ENCODE measurements at places on chromosomes 12 and 14.
A peak's percentile ranks its signal among the peaks of the same experiment; 100 is the strongest.

DNA sequence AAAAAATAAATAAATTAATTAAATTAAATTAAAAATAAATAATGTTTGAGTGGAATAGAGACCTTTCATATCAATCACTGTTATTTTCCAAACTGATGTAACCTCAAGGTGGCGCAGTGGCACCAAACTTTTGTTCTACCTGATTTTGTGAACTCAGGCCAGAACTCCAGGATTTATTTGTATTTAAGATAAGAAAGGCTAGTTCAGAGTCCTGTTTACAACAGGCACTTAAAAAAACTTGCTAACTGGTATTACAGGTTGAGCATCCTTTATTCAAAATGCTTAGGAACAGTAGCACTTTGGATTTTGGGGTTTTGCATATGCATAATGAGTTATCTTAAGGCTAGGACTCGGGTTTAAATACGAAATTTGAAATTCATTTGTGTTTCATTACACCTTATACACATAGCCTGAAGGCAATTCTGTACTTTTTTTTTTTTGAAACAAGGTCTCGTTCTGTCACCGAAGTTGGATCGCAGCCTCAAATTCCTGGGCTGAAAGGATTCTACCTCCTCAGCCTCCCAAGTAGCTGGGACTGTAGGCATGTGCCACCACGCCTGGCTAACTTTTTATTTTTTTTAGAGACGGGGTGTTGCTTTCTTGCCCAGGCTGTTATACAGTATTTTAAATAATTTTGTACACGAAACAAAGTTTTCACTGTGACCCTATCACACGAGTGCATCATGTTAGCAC is 32.4 kb downstream of the YY1 start:
- peak; percentile 37 for DNase-seq

DNA sequence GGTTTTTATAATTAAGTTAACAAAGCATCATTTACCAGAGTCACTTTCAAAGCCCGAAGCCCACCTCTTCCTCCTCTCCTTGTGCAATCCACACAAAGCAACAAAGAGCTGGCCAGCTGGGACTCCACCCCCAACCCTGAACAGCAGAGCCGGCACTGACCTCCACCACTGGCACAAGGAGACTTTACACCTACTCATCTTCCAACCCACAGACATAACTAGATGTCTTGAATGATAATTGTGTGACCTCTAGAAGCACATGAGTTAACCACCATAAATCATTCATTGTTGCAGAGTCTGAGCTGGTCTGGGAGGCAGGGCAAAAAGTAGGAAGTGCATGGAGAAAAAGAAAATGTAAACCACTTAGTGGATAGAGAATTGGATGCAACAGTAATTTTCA is 72.2 kb downstream of the ST8SIA1 start:
- DNase-seq, result no peak

DNA sequence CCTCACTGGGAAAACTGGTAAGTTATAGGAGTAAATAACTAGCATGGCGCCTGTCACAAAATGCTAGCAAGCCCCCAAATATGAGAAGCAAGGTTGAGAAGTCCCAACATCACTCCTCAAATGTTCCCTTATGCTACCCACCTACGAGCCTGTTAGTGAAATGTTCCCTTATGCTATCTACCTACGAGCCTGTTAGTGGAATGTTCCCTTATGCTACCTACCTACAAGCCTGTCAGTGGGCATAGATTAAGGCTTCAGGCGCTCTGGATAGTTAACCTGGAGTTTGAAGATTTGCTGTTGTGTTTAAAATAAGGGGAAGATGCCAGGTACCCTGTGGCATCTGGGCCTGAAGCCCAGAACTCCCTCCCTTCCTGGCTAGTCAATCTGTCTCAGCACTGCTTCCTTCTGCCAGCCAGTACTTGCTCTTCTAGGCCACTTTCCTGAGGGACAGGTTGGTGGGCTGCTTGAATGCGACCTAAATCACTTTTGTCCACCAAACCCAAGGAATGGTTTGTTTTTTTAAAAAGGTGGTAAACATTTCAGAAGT is 67.1 kb upstream of the SINHCAF start:
- DNase-seq, result no peak

DNA sequence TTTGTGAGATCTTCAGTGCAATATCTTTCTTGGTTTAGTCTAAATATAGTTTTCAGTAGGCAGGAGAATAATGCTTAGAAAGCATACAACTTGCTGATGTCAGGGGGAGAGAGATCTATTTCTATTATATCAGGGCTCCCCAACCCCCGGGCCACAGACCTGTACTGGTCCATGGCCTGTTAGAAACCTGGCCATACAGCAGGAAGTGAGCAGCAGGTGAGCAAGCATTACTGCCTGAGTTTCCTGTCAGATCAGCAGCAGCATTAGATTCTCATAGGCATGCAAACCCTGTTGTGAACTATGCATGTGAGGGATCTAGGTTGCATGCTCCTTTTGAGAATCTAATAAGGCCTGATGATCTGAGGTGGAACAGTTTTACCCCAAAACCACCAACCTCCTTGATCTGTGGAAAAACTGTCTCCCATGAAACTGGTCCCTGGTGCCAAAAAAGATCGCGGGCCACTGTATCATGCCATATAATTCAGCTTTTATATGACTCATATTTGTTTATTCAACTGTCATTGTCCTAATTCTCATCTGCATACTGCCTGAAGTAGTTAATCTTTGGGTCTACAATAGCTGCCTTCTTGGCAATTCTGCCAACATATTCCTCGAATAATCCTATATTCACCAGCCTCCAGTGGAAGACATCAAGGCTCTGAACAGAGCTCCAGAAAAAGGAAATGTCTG is 163.6 kb upstream of the DYRK2 start:
- no peak for DNase-seq

- DNase-seq, result no peak
Observed at GRCh38 chr14:52108823-52109222, 40.0 kb upstream of the NID2 start.

GRCh38 chr14:100674897-100675619 is 51.6 kb upstream of the DLK1 start:
- DNase-seq, result no peak

- no peak for DNase-seq
Observed at GRCh38 chr12:89883630-89884389, 175.2 kb upstream of the ATP2B1 start.

DNA sequence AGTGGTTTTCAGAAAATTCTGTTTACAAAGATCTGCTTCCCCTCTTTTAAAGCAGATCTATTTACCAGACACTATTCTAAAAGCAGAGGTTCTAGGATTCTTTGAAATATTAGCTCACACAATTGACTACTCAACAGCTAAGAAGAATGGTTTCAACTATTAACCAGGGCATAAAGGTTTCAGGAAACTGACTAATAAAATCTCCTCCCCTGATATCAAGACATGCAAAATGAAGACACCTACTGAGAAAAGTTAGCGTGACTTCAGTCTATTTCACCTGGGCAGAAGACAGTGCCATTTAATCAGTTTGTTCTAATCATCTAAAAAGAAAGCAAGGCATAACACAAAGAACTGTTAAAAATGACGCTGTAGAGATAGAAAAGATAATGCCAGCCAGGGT is 22.2 kb downstream of the DAD1 start:
- DNase-seq, result no peak

- peak; percentile 59 for DNase-seq
Observed at GRCh38 chr14:64971943-64972791, at the start of gene RAB15. Gene RAB15 (minus strand): TSS chr14:64972336. CDS start chr14:64972076, 260 bp downstream.

- DNase-seq, result no peak
Observed at GRCh38 chr12:68221497-68221896, 4.1 kb downstream of the IL26 start.

GRCh38 chr14:23114669-23115038 is 4.4 kb downstream of the CEBPE start:
- DNase-seq, result no peak

GRCh38 chr12:53955776-53956250 is 1.1 kb downstream of the HOXC12 start:
- no peak for DNase-seq

DNA sequence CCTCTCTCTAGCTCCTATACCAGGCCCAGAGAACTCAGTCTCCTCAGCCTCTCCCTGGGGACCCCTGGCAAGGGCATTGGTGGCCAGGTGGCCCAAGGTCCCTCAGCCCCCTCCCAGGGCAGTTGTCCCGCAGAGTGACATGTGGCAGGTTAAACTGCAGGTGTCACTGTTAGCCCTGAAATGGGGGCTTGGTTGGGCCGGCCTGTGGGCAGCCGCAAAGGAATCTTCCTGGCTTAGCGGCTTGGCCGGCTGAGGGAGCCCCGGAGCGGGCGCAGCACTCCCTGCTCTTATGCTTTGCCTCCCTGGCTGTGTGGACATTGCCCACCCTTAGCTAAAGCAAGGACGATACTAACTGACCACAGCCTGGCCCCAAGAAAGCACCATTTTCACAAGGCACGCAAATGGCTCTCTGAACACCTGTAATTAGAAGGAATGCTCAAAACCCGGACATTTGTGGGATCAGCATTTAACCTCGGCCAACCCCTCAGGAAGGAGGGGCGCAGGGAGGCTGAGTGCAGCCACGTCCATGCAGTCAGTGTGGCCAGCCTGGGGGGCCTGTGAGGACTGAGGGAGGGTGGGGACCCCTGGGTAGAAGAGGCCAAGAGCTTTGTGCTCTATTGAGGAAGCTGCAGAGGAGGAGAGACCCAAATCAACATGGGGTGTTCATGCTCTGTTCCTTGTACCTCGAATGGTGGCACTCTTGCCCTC is 82.2 kb downstream of the PAPOLA start:
- peak; percentile 26 for DNase-seq

- DNase-seq, result no peak
Observed at GRCh38 chr14:28783664-28784063, 17.1 kb downstream of the FOXG1 start.

GRCh38 chr12:114221136-114221833 is 184.7 kb downstream of the TBX5 start:
- DNase-seq, result no peak

DNA sequence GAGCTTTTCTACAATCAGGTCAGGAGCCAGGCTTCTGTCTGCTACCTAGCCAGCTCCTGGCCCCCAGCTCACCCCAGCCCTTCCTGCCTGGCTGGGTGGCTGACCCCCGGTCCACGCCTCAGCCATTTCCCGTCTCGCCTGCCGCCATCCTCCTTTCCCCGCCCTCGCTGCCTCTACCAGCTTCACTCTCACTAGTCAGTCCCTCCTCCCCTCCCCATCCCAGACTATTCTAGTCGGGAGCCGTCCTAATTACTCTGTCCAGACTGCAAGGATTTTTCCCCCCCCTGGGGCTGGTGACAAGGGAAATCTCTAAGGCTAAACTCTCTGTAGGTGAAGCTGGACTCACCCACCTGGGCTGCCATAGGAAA is 825 bp downstream of the DHH start:
- no peak for DNase-seq

- DNase-seq, result no peak
Observed at GRCh38 chr14:79318371-79318770, 892.9 kb downstream of the DIO2 start.

GRCh38 chr14:36773558-36773957 is 111.9 kb downstream of the PAX9 start:
- no peak for DNase-seq

- no peak for DNase-seq
Observed at GRCh38 chr12:46787496-46788055, 38.2 kb downstream of the SLC38A4 start.

GRCh38 chr12:58656254-58657009 is 263.9 kb downstream of the LRIG3 start:
- no peak for DNase-seq

GRCh38 chr14:85934123-85934885 is 404.4 kb downstream of the FLRT2 start:
- DNase-seq, result peak; percentile 52

DNA sequence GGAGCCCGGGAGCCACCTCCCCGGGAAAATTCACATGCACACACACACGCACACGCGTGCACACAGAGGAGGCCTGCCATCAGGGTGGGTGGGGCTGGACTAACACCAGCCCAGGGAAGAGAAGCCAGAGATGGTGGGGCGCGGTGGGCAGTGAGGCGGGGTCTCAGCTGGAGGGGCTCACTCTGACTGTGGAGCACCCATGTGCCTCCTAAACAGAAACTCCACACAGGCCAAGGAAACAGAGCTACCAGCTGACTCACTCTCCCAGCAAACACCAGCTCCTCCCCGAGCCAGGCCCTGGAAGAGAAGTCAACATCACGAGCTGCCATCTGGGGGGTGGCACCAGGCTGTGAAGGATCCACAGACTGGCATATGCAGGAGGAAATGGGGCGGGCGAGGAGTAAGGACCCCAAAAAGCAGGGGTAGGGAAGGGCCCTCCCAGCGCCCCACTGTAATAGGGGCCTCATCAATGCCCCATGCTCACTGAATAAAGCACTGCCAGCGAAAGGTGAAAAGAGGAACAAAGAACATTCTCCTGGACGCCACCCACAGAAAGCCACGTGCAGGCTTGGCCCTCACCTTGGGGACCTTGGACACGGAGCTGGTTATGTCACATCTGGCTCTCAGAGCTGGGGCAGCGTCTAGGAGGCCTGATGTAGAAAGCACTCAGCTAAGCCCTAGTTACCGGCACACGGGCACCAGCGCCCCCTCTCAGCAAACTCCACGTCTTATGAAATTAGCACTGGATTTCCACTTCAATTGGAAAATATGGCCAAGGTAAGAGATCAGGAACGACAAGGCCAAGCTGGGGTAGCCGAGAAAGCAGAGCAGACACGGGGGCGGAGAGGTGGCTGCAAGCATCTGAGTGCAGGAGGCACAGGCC is 8.4 kb upstream of the INF2 start:
- no peak for DNase-seq

GRCh38 chr12:89023936-89024335 is 328.4 kb downstream of the DUSP6 start:
- no peak for DNase-seq

- DNase-seq, result no peak
Observed at GRCh38 chr12:124147575-124147974, 147.3 kb upstream of the RFLNA start.
